Activated T-helper 1 cell treated with anti-CD3 and anti-CD28 coated beads, Interleukin-2, amount 50 U/mL, for 16 hours (primary cell): ENCODE measurements at places on chromosomes 6 and 20.

DNA sequence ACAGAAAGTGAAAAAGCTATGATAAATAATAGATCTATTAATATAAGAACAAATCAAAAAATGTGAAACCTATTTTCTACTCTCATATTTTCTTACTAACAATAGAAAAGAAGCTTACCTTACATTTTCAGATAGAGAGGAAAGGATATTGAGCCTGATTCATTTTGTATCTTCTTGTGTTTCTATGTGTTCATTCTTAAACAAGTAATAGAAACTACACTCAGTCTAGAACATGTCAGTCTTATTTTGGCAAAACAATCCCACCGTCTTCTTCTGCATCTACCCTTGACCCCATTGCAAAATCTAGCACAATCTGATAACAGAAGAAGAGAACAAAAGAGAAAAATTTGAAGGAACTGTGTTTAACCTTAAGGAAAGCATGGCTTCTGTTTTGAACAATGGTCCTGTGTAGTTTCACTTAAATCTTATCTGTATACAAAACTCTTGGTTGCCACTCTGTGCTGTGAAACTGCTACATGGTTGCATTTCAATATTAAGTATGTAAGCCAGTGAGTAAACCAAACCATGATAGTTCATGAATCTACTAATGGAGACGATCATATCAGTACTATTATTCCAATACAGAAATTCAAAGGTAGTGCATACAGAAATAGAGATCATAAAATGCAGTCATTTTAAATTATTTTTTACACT lies 69.5 kb upstream of the LGSN start:
- no peak for DNase-seq

- no peak for DNase-seq
Measured at GRCh38 chr20:62133051-62133845, 9.9 kb downstream of the PSMA7 start.

DNA sequence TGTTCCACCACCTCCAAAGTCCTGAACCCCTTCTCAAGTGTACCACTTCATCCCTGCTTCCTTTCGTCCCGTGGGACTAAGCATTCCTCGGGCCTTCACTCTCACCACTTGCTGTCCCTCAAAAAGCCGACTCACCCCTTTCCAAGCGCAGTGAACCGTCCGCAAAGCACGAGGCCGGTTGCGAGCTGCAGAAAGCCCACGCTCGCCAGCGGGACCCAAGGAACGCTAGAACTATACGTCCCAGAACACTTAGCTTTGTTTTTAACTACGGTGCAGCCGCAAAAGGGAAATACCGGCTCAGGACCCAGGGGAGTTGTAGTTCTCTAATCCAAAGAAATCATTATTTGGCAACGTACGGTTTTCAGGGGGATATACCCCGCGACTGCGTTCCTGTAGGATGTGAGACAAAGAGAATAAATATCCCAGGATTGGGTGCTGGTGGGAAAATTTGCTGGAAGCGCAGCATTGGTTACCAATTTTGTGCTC lies 416 bp upstream of the POLR1H start:
- no peak for DNase-seq

DNA sequence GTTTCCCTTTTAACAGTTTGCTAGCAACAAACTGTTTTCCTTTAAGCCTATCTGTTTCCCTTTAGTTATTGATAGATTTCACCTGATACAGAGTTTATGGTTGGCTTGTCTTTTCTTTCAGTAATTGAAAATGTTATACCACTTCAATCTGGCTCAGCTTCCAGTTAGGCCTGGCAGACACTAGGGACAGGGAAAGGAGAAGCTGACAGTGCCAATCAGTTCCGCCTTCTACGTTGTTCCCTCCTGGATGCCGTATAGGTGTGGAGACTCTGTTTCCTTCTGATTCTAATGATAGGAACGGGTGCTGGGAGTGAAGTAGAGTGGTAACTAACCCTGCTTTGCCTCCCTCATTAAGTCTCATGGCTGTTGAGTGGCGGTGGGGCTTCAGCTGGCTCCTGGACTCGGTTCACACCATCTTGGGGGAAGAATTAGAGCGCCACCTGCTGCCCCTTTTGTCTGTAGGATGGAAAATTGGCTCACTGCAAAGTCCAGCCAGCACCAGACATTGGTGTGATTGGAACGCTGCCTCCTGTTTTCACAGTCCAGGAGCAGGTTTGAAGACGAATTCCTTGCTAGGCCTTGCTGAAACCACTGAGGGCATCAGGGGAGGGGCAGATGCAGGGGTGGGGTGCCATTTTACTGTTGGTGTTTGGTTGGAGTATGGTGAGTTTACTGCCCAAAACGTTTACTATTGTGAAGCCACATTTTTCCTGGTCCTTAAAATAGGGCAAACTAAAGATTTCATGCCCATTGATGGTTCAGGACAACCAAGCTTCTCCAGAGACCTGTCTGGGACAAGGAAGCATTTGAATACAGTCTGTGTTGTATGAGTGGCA lies 1729.5 kb downstream of the GRIK2 start:
- DNase-seq, result no peak

- no peak for DNase-seq
Measured at GRCh38 chr6:11222385-11223277, 9.8 kb downstream of the NEDD9 start.

DNA sequence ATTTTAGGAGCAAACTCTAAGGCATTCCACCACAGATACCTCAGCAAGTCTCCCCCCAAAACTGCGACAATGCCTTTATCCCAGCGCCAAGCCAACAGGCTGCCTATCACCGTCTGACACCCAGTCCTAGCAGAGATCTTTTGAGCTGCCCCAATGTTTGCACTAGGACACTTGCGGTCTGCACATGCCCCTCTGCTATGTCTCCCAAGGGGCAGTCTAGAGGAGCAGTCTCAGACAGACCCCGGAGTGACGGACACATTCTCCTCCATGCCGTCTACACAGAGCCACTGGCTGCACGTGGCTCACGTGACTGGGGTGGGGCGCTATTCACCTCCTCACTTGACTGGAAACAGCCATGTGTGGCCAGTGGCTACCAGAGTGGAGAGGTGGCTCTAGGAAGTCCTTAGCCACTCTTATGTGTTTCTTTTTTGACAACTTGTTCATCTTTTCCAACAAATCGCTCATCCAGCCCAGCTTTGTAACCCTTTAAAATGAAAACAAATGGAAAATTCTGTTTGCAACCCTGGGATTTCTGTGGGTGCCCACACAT lies 16.0 kb downstream of the DIDO1 start:
- no peak for DNase-seq

DNA sequence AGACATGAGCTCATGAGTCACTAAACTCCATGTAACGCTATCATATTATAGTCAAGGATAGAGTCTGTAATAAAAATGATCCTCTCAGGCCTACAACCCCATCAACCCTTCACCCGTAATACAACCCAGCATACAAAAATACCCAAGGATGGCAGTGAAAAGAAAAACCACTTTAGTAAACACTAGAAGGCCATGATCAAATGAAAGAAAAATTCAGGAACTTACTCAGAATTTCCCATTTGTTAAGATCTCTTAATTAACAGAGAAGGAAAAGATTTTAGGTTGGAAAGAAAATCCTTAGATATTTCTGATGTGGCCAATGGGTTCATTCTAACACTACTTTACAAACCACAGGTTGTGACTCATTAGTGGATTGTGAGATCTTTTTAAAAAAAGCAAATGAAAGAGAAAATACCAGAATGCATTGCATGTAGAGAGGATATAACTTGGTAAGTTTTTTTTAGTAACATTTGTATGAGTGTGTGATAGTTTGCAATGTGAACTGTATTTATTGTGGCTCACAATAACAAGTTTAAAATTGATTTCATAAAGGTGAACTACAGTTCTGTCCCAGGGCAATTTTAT lies 8.0 kb upstream of the UBE2J1 start:
- DNase-seq, result no peak

DNA sequence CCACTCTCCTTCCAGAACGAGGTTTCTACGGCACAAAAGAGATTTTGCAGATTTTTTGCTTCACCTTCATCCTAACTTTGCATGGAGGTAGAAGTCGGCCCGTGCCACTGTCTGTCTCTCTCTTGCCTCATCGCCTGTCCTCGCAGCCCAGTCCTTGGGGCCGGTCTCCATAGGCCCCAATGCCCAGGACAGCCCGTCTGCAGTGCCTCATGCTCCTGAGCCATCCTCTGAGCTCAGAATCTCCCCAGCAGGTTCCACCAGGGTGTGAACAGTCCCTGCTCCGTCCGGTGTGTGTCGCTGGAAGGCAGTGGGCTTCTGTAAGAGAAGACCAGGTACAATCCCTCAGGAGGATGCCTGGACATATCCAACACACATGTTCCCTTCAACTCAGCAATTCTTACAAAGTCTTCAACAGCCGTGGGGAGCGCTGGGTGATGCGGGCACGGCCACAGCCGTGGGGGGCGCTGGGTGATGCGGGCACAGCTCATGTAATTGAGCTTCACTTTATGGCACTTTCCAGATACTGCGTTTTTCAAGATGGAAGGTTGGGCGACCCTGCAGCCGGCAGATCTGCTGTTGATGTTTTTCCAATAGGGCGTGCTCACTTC lies 231.9 kb downstream of the DLL1 start:
- DNase-seq, result no peak

DNA sequence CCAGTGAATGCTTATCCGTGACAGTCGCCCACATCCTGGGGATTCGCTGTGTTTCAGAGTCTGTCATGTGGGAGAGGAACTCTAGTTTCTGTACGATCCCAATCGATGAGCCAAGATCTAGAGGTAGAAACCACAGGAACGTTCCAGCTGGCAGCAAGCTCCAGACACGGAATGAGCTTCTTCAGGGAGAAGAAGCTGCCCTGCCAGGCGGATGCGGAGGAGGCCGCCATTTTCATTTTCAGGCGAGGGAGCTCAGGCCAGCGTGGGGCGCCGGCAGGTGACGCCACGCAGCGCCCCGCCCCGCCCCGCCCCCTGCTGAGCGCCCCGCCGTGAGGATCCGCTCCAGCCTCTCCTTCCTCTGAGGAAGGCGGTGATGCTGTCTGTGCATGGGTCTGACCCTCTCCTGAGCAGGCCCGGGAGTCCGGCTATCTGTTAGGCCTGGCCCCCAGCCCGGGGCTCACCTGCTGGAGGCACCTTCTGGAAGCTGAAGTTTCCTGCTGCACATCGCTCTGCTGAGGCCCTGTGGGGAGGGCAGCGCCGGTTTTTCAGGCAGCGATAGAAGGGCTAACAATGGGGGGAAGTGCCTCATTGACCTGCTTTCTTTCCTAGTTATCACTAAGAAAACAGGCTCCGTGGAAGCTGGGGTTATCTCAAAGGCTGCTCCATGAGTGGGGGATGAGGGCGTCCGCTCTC lies 147.5 kb downstream of the ERMARD start:
- no peak for DNase-seq

DNA sequence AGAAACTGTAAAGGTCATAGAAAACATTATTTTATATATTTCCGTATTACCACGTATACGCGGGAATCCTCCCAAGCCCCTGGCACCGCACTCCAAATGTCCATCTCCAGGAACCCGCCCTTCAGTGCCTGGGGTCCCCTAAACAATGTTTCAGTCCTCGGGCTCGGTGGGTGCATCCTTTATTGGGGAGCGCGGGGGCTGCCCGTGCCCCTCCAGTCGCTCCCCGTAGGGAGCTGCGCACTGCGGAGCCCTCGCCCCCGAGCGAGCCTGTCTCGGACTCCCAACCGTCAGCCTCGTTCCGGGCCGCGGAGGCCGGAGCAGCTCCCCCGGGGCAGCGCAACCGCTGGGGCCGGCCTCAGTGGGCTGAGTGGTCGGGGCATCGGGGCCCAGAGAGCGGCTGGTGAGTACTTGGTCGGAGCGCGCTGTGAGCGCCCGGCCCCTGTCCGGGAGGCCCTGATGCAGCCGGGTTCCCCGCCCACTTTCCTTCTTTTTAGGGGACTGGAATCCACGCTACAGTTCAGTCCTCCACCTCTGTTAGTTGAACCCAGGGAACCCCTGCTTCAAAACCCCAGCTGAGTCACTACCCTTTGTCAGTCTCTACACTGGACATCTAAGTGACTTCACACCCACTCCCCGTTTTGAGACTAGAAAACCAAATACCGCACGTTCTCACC lies at the start of gene DNAH8:
Gene DNAH8, plus strand, starts transcription at position 296 of the 674 bp plus-strand sequence. CDS start 7,499 bp downstream, outside the sequence.
- no peak for DNase-seq

- DNase-seq, result no peak
Measured at GRCh38 chr6:46251583-46252339, 81.0 kb upstream of the ENPP5 start.

DNA sequence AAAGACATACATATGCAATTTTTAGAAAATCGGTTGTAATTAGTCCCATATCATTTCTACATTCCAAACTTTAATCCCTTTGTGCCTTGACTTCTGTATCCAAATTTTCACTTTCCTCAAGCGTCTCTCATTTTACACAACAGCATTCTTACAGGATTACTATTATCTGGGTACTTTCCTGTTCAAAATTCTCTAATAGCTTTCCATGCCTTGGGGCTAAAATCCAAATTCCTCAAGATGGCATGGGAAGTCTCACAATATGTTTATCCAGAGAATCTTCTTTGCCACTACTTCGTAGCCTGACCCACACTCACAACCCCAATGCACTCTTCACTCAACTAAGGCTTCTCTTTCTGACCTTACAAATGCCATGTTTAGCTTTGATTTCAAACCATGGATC lies 125.0 kb downstream of the TBX18 start:
- DNase-seq, result no peak
